Left renal cortex interstitium (tissue), 4 donors: ENCODE measurements at places on chromosomes 7 and 10. TPM values are rescaled to one million over a fixed set of nuclear protein-coding genes. Genes with fewer than 3 reads are reported as not detected.

The ABCB4 gene
- polyA plus RNA-seq, result 2.8 TPM

- DNase-seq, result peak; percentile 49
Measured at GRCh38 chr7:42414941-42415505, 178.0 kb upstream of the GLI3 start.

DNA sequence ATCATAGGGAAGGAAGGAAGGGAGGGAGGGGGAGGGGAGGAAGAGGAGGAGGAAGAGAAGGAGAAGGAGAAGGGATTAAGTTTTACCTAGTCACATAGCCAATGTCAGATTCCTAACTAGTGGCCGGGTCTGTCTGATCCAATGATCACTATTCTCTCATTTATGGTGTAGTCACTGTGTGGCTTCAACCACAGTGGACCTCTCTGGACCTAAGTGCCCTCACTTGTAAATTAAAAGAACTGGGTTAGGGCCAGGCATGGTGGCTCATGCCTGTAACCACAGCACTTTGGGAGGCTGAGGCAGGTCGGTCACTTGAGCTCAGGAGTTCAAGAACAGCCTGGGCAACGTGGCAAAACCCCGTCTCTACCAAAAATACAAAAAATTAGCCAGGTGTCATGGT lies 6.6 kb upstream of the SERPINE1 start:
- DNase-seq, result no peak

DNA sequence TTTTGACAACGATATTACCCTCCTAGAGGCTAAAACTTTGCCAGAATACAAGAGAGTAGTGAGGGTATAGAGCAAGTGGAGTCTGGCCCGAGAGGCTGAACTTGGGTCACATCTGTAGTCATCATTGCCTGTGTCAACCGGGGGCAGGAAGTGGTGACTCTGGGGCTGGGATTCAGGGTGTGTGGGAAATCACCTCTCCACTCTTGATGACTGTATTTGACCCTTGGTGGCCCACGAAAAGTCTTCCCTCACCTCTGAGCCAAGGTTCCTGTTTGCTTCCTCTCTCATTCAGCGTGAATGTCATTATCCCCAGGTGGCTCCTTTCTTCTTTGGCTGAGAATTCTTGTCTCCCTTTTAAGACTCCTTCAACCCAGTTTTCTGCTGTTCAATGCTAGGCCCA lies 240.4 kb downstream of the ABCA13 start:
- DNase-seq, result no peak

DNA sequence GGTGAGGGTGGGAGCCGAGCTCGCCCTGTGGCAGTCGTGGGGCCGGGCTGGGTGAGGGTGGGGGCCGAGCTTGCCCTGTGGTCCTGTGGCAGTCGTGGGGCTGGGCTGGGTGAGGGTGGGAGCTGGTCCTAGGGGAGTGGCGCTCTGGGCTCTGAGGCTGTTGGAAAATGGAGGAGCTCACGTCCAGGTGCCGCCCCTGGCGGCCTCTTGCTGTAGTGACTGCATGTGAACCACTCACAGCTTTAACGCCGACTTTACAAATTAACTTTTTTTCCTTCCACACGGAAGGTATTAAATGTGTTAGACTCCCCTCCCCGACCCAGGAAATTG lies 312.6 kb downstream of the WDR37 start:
- DNase-seq, result no peak
